ENCODE measurements at places on chromosomes 11 and 22.

DNA sequence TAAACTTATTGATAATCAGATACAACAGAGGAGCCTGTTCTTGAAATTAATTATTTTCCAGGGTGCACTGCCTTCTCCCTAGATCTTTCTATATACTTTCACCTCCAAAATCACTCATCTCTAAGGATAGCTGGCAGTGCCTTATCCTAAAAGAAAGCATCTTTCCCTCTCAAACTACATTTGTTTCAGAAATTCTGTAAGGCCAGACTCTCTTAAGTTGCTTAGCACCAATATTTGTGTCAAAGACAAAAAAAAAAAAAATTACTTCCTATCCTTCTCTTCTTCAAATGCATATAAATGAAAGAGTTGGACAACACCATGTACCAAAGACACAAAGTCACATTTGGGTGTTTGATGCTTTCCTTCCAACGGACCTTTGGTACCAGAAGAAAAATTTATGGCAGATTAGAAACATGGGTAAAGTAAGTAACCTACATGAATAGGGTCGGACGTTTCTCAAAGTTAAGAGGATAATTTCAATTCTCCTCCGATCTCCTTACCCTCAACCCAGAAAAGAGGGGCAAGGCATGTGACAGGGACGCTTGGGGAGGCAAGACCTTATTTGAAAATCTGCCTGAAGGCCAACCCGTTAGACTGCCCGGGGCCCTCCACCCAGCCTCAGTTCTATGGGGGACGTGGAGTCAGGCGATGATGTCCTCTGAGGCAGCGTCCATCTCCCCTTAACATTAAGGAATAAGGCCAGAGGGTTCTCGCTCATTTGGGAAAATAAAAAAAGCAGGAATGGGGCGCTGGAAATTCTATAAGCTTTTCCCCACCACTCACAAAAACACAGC, 66.3 kb downstream of the ETS1 start:
- DNase-seq = no peak

GRCh38 chr11:15471048-15471894, 356.5 kb downstream of the INSC start:
- DNase-seq = no peak

GRCh38 chr22:46914481-46914880, 152.0 kb downstream of the TBC1D22A start:
- no peak for DNase-seq

DNA sequence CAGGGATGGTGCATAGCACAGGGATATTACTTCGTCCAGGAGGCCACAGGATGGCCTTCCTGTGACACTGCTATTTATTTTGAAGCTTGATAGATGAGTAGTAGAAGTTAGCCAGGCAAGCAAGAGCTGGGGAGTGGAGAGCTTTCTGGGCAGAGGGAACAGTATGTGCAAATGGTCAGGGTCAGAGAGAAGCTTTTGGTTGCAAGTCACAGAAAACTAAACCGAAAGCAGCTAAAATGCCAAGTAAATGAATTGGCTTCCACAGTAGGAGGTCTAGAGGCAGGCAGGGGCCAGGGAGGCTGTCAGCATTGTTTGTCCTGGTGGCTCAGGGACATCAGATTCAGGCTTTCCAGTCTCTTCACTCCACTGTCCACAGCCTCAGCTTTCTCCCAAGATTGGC, 247.5 kb downstream of the GRIK4 start:
- DNase-seq = no peak

- DNase-seq = no peak
Measured at GRCh38 chr22:38414009-38414395, 41.0 kb downstream of the KCNJ4 start.
